Daoy (cell line): ENCODE measurements at places on chromosomes 1 and 21. TPM values are rescaled to one million over a fixed set of nuclear protein-coding genes. Genes with fewer than 3 reads are reported as not detected.

ANKRD34A gene
- total RNA-seq = 0.63 TPM in 1 of 2 replicates, not detected in the other

EVI5 gene
- 18.9 and 19.2 TPM in 2 replicates for total RNA-seq

AGT gene
- not detected in 2 replicates for total RNA-seq

ATP1A4 gene
- total RNA-seq = not detected in 2 replicates

SYT14 gene
- 6.0 and 8.0 TPM in 2 replicates for total RNA-seq

RCC2 gene
- 114 and 115 TPM in 2 replicates for total RNA-seq

TCHH gene
- total RNA-seq = 0.29 TPM in 1 of 2 replicates, not detected in the other

CCDC27 gene
- not detected in 2 replicates for total RNA-seq

GJA8 gene
- total RNA-seq = not detected in 2 replicates

LDLRAD1 gene
- total RNA-seq = not detected in 2 replicates

DIO1 gene
- not detected in 2 replicates for total RNA-seq

STX12 gene
- total RNA-seq = 36.8 and 38.7 TPM in 2 replicates

CD1E gene
- not detected in 2 replicates for total RNA-seq

MAEL gene
- total RNA-seq = 0.11 TPM in 1 of 2 replicates, not detected in the other

BARHL2 gene
- total RNA-seq = not detected in 2 replicates

GRCh38 chr1:116287341-116288200, 85.5 kb upstream of the ATP1A1 start:
- DNase-seq = no peak

- DNase-seq = no peak
Measured at GRCh38 chr1:229991104-229991513, 75.9 kb upstream of the GALNT2 start.

DNA sequence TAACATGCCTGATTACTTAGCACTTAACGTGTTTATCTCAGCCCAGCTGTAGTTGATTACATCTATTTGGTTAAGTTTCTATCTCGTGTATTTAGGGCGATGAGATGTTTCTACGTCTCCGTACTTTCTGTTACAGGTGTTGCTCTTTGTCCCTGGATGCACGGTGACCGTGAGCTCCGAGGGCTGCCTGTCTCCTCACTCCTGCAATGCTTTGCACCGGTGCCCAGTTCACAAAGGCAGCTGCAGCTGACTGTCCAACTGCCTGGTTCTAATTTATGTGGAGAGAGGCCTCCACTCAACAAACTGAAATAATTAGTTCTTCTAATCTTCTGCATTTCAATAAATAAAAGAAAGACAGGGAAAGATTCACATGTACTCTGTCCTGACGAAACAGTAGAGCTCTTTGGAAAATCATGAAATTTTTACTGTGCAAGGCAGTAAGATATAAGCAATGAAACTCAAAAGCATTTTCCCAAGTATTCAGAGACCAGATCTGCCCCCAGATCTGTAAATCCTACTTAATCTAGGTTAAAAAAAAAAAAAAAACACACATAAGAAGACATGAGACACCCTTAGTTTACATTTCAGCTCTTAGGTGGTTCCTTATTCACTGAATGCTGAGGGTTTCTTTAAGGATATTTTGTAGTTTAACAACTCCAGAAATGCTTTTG, 108.2 kb downstream of the TGFBR3 start:
- DNase-seq = no peak

GRCh38 chr1:5718831-5719632, 273.2 kb downstream of the NPHP4 start:
- no peak for DNase-seq

GRCh38 chr1:248631354-248632008, 3.4 kb downstream of the OR2T11 start:
- DNase-seq = peak; percentile 44

DNA sequence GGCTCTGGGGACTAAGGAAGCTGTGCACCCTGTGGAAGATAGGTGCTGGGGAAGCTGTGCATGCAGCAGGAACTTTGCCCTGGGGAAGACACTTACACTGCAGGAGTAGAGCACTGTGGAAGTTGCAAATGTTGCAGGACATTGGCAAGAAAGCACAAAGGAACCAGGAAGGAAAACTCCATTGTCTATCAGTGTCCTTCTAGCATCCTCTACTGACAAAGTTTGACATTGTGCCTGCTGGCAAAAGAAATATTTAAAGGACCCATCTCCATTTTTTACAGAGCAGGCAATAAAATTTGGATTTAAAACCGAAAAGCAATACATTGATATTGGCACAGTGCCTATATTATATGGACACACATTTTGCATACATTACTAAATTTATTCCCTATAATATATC, 394.1 kb downstream of the PBX1 start:
- DNase-seq = no peak

DNA sequence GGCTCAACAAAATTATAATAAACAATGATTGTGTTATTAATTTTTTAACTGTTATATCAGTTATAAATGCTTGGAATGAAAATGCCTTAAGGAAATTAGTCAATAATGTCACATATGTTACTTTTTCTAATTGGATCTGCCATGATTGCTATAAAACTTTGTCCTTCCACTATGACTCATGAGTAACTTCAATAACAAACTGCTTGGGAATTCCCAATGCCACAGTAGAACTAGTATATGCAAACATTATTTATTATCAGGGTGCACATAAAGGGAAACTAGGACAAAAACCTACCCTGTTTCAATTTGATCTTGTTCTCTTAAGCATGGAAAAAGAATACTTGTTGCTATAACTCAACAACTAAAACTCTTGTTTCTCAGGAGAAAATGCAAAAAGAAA, 59.1 kb upstream of the PDC start:
- no peak for DNase-seq

- DNase-seq = peak; percentile 61
Measured at GRCh38 chr1:9293533-9294404, 1.1 kb downstream of the SPSB1 start.

GRCh38 chr1:37255136-37255795, 219.1 kb upstream of the ZC3H12A start:
- peak; percentile 54 for DNase-seq

- DNase-seq = no peak
Measured at GRCh38 chr1:229640455-229640854, 14.4 kb downstream of the URB2 start.

DNA sequence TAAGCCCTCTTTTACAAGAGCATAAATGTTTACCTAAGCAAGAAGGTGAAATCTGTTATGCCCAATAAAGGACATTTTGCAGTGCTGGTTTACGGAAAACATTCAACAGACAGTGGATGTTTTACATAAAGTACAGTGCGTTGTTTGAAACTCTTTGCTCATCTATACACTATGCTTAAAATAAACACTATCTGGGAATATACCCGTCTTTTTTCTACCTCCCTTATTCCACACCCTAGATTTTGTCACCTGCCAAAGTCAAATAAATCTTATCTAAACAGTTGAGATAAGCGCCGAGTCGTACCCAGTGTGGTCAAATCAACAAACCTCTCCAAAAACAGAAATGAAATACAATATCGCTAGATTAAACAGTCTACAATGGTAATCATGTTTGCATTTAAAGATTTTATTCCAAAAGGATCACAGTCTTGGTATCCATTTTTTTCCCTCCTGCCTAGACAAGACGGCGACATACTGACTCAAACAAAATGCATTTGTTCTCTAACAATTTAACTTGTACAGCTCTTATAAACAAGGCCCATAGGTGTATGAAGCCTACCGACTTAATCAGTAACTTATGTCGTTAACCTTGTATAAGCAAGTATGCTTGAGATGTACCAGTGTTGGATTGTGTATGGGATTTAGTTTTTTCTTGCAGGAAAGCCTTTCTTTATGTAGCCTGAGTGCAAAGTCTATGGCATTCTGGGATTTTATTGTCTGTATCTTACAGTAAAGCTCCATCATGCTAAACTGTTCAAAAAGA, 189.1 kb downstream of the FMN2 start:
- no peak for DNase-seq

- peak; percentile 48 for DNase-seq
Measured at GRCh38 chr1:235404190-235404589, 37.0 kb downstream of the TBCE start.

- DNase-seq = no peak
Measured at GRCh38 chr21:34639250-34639649, 24.3 kb upstream of the RCAN1 start.

GRCh38 chr1:153549741-153550397, 811 bp upstream of the S100A3 start:
- DNase-seq = no peak

GRCh38 chr21:38126666-38127303, 130.0 kb upstream of the KCNJ15 start:
- peak; percentile 74 for DNase-seq

GRCh38 chr1:8410791-8411190, 92.9 kb downstream of the SLC45A1 start:
- no peak for DNase-seq

DNA sequence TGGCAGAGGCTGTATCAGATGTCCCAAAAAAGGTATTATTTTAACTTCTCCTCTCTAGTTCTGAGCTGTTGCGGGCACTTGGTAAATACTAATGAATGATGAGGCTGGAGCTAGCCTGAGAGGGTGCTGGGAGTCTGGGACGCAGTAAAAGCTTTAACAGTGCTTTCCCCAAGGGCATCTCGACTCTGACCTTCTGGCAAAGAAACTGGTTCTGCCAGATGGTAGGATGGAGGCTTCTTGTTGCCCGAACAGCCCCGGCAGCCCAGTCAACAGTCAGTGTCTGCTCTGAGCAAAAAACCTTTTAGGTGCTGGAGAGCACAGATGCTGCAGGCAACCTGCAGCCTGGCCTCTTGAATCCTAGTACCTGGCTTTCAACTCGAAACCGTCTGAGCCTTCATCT, 2.5 kb upstream of the PNRC2 start:
- DNase-seq = no peak

- DNase-seq = no peak
Measured at GRCh38 chr21:42293649-42294272, 21.4 kb downstream of the TFF3 start.

DNA sequence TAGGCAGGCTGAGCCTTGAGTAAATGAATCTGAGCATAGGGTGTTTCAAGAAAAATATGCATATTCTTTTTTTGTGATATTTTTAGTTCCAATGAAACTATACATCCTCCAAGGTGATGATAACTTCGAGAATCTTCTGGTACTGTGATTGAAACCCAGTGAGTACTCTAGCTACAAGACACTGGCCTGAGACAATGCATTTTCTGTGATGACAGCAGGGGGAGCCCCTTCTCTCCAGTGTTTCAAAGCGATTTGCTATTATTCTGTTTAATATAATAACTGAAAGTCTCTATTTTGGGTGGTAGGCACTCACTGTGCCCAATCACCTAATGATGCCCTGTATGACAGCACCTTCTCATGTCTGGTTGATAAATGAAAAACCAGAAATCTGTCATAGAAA, 12.1 kb downstream of the IRF2BP2 start:
- peak; percentile 40 for DNase-seq

- no peak for DNase-seq
Measured at GRCh38 chr1:2463396-2463795, 12.7 kb upstream of the PLCH2 start.

DNA sequence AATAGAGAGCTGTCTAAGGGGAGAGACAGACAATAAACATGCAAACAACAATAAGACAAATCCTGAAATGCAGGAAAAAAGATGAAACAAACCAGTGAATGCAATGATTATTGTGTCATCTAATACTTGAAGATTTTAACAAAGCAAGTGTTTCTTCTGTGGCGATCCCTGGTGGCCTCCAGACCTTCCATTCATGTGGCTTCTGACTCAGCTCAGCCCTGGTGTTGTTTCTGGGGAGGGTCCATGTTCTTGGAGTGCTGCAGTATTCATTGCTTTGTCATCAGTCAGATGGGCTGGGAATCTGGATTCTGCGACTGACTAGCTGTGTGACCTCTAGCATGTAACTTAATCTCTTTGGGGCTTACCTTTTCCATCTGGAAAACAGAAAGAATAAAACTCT, 1.5 kb upstream of the C2CD4D start:
- DNase-seq = peak; percentile 76

GRCh38 chr1:245754463-245754961, 599.7 kb downstream of the KIF26B start:
- DNase-seq = no peak

DNA sequence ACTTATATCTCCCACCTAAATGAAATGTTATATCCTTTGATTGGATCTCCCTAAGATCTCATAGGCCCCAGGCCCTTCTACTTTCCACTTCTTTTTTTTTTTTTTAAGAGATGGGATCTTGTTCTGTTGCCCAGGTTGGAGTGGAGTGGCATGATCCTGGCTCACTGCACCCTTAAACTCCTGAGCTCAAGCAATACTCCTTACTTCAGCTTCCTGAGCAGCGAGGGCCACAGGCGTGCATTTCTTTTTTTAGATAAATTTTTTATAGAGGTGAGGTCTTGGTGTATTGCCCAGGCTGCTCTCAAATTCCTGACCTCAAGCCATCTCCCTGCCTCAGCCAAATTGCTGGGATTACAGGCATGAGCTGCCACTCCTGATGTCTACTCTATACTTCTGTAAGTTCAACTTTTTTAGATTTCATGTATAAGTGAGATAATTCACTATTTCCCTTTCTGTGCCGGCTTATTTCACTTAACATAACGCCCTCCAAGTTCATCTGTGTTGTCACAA, 987.5 kb upstream of the NCAM2 start:
- no peak for DNase-seq

- peak; percentile 87 for DNase-seq
Measured at GRCh38 chr1:201447903-201448871, 20.8 kb downstream of the PHLDA3 start.

GRCh38 chr1:24768873-24769605, 23.8 kb downstream of the CLIC4 start:
- no peak for DNase-seq

DNA sequence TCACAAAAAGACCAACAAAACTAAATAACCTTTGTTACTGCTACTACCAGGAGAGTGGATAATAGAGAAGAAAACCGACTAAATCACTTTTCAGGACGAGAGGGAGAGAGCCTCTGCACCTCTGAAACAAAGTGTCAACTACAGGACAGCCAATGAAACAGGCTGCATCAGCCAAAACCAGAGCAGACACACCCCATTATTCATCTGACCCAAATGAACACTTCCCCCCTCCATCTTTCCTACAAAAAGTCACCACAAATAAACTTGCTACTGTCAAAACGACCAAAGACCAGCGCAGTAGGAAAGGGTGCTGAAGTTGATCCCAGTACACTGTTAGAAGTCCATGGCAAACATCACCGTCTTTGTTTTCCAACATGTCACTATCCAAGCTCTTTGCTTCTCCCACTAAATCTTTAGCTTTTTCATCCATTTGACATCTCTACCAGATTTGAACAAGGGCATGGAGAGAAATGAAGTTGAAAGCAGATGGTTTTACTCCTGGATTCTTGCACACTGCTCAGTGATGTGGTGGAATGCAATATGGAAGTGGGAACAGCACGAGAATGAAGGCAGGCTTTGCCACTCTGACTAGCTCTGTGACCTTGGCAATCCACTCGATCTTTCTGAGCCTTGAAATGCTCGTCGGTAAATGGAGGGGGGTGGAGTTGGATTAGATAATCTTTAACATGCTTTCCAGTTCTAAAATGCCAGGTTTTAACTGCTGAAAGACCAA, 20.5 kb downstream of the DSTYK start:
- DNase-seq = no peak

- peak; percentile 80 for DNase-seq
Measured at GRCh38 chr1:11731691-11732283, 4.1 kb upstream of the AGTRAP start.

- DNase-seq = no peak
Measured at GRCh38 chr1:152022474-152022873, 14.3 kb downstream of the S100A11 start.
